Renal cortical epithelial cell (primary cell): ENCODE measurements at places on chromosomes 6 and 20. TPM values are rescaled to one million over a fixed set of nuclear protein-coding genes. Genes with fewer than 3 reads are reported as not detected.

Gene WFDC5
- not detected in 2 replicates for total RNA-seq

Gene TINAG
- total RNA-seq = 5.9 and 16.5 TPM in 2 replicates

Gene TLDC2
- total RNA-seq = 0.35 and 0.50 TPM in 2 replicates

Gene VTA1
- total RNA-seq = 75.7 and 81.4 TPM in 2 replicates

Gene COL11A2
- total RNA-seq = 0.17 and 0.20 TPM in 2 replicates

Gene RFX6
- total RNA-seq = not detected in 2 replicates

DNA sequence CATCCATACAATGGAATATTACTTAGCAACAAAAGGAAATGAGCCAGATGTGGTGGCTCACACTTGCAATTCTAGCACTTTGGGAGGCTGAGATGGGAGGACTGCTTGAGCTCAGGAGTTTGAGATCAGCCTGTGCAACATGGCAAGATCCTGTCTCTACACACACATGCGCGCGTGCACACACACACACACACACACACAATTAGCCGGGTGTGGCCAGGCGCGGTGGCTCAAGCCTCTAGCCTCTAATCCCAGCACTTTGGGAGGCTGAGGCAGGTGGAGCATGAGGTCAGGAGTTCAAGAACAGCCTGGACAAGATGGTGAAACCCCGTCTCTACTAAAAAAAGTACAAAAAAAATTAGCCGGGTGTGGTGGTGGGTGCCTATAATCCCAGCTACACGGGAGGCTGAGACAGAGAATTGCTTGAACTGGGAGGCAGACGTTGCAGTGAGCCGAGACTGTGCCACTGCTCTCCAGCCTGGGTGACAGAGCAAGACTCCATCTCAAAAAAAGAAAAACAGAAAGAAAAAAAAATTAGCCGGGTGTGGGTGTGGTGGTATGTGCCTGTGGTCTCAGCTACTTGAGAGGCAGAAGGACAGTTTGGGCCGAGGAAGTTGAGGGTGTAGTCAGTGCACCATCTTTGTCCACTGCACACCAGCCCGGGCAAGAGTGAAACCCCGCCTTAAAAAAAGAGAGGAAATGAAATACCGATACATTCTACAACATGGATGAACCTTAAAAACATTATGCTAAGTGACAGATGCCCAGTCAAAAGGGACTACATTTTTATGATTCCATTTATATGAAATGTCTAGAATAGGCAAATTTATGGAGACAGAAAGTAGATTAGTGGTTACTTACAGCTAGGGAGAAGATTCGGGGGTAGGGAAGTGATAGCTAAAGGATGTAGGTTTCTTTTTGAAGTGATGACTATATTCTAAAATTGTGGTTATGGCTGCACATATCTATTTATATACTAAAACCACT, 52.5 kb downstream of the RBL1 start:
- no peak for DNase-seq

DNA sequence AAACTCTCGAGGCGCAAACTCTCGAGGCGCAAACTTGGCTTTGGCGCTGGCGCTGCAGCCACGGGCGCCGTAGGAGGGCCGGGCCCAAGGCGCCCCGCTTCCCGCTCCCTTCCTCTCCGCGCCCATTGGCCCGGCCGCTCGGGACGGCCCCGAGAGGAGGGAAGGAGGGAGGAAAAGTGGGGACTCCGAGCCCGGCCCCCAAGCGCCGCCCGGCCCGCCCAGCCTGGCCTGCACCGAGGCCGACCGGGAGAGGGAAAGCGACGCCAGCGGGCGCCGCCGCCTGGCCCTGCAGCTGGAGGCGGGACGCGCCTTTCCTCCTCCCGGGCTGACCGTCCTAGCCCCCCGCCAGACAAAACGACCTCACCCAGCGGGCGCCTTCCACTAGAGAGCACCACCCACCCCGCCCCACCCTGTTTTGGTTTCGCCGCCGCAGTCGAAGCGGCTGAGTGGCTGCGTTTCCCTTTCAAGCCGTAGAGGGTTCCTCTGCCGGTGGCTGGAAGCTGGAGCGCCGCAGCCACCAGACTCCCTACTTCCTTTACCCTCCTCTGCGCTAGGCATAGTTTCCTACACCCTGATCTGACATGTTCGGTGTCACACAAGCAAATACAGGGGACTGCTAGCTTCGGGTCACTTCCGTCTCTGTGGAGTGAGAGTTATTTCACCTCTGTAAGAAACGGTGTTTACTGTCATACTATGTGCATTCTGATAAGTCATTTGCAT, at the start of gene MBOAT1:
TSS of gene MBOAT1 (minus strand) at position 78 of the 720 bp plus-strand sequence. CDS start 235 bp downstream, outside the sequence.
- peak; percentile 61 for DNase-seq

DNA sequence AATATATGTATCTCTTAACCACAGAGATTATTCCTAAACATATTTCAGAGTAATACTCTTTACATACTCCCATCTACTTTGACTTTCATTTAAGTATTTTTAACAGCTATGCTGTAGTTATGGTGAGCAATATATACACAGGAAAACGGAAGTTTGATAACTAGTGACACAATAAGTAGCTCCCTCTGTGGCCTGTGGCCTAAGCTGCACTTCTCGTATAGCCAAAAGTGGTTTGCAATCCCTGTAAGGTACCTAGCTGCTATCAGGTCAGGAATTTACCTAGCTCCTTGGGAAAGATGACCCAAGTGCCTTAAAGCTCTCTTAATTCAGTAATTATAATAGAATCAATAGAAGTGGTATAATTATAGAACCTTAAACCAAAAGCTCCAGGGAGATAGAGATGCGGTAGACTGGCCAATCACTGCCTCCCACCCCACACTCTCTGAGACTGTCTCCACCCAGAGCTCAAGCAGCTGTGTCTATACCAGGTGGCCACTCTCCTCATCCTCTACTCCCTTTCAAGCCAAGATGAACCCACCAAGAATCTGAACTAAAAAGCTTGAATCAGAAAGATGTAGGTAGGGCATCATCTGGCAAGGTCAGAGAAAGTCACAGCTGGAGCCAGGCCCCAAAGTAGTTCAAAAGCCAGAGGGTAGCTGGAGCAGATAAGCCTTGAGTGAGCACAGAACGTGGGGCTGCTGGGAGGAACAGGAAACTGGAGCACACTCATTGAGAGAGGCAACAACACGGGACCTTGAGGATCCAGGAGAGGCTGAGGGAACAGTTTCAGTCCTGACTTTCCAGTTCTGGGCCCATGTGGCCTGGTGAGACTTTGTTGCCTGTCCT, 84.9 kb upstream of the ASF1A start:
- no peak for DNase-seq

DNA sequence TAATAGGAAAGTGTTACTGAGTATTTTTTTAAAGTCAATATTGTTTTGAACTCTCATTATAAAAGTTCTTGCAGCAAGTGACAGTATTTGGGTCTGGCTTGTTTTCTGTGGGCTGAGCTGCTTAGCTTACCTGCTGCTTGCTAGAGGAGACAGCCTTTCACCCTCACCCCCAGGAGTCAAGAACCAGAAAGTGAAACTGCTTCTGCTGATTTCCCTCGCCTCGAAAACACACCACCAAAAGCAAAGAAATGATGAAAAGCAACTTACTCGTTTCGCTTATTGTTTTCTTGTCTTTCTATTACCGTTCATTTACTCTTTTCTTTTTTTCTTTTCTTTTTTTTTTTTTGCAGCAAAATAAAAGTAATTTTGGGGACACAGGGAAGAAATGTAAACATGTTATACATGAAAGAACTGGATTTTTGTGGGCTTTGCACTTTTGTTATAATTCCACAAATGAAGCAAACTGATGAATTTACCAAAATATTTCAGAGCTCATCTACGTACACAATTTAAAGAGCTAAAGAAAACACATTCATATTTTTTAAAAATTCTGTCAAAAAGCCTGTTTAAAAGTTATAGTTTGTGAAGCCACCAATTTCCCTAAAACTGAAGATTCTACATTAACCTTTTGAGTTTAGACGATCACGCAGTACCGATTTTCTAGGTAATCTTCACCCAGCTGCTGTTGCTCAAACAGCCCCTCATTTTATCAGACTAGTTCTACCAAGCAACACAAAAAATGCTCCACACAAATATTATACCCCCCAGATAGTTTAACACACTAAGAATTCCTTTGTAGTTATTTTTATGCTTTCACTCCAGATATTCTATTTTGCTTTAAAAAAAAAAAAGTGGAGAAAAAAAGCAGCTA, 1.7 kb downstream of the SCML4 start:
- no peak for DNase-seq

DNA sequence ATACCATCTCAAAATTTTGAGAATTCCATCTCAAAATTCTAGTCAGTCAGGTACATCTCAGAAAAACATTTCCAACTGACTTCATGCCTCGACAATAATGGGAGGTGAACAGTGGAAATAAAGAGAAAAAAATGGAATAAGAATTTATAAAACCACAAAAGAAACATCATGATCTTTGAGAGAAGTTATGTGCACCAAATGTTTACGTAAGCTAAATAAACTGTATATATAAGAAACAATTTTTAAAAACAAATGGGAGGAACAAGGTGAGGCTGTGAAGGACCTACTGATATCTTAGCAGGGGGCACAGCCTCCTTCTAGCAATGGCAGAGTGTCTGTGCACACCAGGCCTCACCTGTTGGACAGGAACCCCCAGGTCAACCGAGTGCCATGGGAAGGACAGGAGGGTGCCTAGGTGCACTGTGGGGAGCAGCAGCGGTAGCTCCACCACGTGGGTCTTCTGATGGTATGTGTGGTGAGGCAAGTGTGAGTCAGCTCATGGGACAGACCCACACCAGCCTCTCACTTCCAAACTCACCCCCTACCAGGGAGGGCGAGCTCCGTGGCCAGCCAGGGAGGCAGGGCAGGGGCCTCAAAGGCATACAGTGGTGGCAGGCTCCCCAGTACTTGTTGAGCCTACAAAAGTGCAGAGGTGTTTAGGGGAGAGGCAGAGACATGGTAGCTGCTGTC, 23.2 kb downstream of the DIDO1 start:
- DNase-seq = no peak

DNA sequence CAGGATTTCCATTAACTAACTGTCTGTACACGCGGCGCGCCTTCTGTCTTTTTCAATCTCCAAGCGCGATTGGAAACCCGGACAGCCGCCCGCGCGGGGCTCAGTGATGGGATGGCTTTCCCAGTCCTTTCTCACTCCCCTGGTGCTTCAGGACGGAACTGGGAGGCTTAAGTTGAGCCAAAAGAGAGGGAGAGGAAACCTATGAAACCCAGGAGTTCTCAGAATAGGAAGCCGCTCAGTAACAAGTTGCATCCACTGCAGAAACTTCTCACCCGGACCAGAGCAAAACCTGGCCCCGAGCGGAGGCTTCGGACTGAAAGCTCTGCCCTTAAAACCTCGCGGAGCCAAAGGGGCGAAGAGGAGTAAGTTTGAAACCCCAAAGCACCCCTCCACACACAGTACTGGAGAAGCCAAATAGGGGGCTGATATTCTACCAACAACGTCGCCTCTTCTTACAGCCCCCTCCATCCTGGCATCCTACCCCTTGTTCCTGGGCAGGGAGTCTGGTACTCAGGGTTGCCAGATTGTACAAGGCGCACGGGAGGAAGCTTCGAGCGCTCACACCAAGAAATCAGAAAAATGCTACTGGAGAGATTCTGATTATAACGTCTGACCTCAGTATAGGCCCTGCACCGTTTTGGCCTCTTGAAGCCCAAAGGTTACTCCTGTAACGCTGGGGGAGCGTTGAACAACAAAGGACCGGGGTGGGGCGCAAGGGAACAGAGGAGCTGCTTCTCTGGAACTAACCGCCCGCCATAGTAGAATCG, 906 bp upstream of the COL12A1 start:
- DNase-seq = no peak

- no peak for DNase-seq
These were observed 240.2 kb downstream of the KHDC1L start for GRCh38 chr6:72984981-72985665.

- no peak for DNase-seq
These were observed 298.3 kb downstream of the PRL start for GRCh38 chr6:21998582-21998981.

- DNase-seq = no peak
These were observed 845 bp upstream of the SFTA2 start for GRCh38 chr6:30932665-30933365.

DNA sequence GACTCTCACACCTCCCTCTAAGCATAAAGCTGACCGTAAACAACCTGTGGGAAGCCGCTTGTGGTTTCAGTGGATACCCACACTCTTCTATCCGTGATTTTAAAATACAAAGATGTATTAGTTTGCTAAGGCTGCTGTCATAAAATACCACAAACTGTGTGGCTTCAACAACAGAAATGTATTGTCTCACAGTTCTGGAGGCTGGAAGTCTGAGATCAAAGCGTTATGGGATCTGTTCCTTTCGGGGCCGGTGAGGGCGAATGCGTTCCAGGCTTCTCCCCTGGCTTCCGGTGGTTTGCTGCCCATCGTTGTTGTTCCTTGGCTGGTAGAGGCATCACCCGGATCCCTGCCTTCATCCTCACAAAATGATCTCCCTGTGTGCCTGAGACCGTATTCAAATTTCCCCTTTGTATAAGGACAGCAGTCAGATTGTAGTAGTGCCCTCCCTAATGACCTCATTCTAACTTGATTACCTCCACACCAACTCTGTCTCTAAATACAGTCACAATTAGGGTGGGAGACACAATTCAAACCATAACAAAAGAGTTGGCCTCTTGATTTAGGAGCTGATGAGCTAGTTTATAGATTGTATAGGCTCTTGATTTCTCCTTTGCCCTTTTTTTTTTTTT, 210.6 kb upstream of the SOX4 start:
- no peak for DNase-seq

- no peak for DNase-seq
These were observed 372.0 kb downstream of the PREX1 start for GRCh38 chr20:48455651-48456365.

DNA sequence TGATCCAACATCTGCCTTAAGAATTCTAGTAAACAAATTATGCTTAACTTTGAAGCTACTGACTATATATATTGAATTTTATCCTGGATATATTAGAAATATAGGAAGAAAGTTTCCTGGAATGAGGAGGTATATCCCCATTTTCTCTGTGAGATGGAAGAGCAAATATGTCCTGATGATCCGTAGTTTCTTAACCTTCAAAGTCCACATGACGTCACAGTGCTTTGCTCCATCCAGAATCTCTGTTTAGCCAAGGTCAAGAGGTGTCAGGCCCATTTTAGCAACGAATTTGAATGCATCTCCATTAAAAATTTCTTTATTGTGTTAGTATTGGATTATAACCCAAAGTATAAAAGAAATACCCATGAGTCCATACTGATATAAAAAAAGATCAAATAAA, 162.5 kb downstream of the PRL start:
- DNase-seq = no peak

DNA sequence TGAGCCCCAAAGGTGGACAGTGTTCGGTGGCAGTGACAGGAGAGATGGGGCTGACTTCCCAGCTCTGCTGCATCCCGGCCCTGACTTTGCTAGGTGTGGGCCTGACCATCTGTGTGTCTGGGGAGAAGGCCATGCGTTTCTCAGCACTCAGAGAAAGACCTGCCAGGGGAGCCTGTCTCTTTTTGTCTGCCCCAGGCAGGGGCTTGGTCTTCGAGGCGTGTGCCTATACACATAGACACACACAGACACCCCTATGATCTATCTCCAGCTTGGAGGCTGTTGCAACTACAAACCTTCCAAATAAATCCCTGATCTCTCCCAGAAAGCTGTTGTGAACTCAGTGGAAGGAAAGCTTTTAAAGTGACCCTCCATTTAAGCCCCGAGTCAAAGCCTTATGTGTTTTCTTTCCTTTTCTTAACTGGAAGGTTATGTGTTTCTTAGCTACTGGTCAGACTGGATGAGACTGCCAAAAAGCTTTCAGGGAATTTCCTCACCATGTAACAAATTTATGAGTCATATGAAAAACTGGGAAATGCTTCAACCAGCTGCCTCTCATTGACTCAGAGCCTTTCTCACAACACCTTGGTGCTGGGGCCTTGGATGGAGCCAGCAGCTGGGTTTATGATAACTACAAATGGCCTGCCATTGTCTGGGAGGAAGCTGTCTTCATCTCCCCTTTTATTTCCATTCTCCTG, 102.6 kb downstream of the CDC5L start:
- DNase-seq = peak; percentile 99

- no peak for DNase-seq
These were observed 104.5 kb downstream of the DHX35 start for GRCh38 chr20:39066471-39067242.
